ENCODE measurements at places on chromosomes 3 and 15.

- peak; percentile 37 for DNase-seq
These were observed 6.0 kb downstream of the MUC13 start for GRCh38 chr3:124928333-124929202.

GRCh38 chr15:87219650-87220615, 1036.6 kb downstream of the NTRK3 start:
- no peak for DNase-seq

DNA sequence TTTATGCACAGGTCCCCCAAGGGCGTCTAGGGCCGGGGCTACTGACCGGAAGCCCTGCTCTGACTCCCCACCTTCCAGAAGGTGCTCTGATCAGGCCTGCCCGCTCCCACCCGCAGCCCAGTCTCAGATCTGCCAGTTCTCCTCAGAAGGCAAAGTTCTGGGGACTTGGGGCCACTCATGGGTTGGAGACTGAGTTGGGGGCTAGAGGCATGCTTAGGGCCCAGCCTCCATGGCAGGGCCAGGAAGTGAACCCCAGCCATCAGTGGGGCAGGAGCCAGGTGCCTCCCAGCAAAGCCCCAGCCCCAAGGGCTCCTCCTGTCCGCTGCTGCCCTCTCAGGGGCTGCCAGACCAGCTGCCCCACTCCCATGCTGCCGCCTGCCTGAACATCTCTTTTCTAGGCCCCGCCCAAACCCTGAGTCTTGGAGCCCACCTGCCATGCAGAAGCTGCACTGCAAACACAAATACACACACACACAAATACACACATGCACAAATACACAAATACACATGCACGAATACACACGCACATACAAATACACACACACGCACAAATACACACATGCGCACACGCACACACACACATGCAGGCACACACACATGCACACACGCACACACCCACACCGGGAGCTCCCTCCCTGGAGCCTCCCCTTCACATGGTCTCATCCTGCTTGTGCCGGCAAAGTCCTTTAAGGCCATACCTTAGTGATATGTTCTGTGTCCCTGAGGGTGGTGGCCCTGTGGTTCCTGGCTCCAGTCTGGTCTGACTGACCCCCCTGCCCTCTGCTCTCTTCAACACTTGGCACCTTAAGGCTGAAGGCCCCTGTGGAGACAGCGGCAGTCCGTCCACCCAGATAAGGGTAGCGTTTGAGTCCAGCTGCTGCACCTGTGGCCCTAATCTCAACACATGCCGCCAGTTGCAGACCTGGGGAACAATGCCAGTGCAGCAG, 59.2 kb upstream of the KLF13 start:
- DNase-seq = no peak

DNA sequence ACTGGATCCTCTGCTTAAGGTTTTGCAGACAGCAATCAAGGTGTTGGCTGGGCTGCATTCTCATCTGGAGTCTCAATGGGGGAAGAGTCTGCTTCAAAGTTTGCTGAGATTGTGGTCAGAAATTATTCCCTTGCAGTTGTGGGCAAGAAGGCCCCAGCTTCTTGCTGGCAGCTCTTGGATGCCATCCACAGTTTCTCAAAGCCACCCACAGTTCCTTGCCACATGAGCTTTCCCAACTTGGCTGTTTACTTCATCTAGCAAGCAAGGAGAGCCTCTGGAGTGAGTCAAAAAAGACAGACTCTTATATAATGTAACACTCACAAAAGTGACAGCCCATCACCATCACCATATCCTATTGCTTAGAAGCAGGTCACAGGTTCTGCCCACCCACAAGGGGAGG, 62.1 kb upstream of the ABHD2 start:
- no peak for DNase-seq

DNA sequence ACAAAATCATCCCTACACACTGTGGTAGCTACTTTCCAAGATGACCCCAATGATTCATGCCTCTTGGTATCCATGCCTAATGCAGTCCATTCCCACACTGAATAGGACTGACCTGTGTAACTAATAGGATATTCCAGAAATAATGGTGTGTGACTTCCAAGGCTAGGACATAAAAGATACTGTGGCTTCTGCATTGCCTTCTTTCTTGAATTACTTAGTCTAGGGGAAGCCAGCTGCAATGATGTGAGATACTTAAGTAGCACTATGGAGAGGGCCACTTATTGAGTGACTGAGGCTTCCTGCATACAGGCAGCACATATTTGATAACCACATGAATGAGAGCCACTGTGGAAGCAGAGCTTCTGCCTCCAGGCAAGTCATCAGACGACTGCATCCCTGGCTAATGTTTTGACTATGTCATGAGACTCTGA, 50.1 kb downstream of the NR1I2 start:
- no peak for DNase-seq

- DNase-seq = no peak
These were observed 52.4 kb upstream of the CMTM8 start for GRCh38 chr3:32186097-32186496.

GRCh38 chr15:27429577-27429976, 458.6 kb downstream of the GABRG3 start:
- no peak for DNase-seq

DNA sequence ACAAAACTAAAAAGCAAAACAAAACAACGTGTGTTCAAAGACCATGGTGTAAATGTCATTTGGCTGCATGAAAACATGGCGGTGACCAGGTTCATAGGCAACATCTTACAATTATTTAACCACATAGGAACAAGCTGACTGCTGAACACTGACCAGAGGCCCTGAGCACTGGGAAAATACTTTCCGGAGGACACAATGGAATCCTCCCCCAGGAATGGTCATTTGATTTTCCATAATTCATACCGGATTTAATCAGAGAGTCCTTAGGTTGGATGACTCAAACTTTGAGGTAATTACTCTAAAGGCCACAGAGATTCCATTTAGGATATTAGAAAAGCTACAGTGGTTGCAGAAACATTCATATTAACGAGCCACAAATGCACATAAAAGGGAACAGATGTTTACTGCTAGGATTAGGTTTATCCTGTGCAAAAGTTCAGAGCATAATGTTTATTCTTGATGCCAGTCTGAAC, 254.7 kb downstream of the NR1D2 start:
- no peak for DNase-seq

DNA sequence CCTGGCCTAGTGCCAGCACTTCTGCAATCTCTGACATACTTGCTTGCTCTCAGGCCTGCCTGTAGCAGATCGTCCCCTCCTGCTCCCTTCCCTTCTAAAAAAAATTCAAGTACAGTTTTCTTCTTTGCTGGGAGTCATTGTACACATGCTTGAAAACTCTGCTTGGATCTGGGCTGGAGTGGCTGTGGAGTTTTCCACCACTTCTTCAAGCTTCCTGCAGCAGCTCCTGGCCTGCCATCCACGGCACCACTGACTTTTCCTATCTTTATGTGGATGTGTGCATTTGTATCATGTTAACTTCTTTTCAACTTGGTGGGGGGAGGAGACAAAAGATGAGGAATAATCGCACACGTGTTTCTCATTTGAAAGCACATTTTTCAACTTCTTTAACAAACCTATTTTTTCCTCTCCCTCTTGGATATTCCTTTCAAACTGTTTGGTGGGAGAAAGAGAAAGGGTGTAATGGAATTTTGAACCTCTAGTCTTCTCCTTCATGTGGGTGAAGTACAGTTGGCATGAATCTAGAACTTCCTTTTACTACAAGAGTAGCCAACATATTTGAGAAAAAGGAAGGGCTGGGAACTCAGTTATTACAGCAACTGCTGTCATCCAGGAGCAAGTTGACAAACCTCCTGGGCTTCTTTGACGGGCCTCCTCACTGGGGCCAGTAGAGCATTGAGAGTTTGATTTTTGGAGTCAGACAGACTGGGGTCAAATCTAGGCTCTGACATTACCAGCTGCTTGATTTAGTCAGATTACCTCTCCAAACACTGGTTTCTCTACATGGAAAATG, 61.2 kb upstream of the LRTM1 start:
- no peak for DNase-seq

DNA sequence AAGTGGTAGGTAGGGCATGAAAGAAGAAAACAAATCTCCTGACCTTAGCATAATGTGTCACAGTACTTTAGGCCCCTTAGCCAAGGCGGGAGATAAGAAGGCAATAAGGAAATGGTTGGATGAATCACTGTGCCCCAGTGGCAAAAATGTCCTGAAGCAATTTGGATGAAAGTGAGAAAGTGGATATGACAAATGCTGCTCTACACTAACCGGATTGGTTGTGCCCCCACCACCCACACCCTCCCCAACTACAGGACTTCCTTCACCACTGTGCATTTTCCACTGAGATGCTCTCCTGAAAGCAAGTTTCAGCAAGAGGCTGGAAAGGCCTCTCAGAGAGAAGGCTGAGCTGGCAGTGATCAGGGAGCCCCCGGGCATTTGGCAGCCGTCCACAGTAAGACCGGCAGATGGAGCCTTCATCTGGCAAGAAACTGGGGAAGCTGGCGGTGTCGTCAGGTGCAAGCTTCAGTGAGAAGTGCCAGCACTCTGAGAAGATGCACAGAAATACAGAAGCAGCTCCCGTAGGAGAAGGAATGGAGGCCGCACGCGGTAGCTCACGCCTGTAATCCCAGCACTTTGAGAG, 63.8 kb downstream of the ATP1B3 start:
- DNase-seq = no peak

DNA sequence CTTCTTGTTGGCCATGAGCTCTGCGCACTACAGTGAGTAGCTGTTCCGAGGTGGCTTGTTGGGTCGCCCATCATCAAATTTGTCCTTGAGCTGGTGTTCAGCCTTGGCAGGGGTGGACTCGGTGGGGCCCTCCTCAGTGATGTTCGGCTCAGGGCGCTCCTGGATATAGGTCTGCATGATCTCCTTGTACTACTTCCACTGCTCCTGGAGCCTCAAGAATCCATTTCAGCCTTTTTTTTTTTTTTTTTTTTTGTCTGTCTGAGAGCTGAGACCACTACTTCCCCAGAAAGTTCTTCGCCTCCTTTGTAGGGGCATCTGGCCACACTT, 39.3 kb upstream of the ARL8B start:
- no peak for DNase-seq

DNA sequence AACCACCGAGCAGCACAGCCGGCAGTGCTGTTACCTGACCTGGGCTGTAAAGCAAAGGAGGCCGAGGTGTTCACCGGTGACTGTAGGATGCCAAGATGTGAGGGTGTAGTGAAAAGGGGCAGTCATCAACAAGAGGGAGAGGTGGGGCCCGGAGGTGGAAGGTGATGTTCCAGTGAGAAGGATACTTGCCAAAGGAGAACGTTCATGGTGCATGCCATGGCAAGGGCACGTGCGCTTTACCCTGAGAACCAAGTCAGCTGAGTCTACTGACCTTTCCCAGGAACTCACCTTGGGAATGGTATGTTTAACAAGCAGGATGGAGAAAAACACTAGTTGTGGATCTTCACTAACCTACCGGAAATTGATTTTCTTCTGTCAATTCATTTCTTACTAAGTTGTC, 211.1 kb downstream of the PDZRN3 start:
- no peak for DNase-seq

- no peak for DNase-seq
These were observed 140.9 kb downstream of the NLGN1 start for GRCh38 chr3:173538410-173538809.

GRCh38 chr15:90234096-90234988, at the start of gene GDPGP1:
Gene GDPGP1 (plus strand): TSS chr15:90234209. CDS start chr15:90240909, 6,700 bp downstream.
- DNase-seq = no peak

DNA sequence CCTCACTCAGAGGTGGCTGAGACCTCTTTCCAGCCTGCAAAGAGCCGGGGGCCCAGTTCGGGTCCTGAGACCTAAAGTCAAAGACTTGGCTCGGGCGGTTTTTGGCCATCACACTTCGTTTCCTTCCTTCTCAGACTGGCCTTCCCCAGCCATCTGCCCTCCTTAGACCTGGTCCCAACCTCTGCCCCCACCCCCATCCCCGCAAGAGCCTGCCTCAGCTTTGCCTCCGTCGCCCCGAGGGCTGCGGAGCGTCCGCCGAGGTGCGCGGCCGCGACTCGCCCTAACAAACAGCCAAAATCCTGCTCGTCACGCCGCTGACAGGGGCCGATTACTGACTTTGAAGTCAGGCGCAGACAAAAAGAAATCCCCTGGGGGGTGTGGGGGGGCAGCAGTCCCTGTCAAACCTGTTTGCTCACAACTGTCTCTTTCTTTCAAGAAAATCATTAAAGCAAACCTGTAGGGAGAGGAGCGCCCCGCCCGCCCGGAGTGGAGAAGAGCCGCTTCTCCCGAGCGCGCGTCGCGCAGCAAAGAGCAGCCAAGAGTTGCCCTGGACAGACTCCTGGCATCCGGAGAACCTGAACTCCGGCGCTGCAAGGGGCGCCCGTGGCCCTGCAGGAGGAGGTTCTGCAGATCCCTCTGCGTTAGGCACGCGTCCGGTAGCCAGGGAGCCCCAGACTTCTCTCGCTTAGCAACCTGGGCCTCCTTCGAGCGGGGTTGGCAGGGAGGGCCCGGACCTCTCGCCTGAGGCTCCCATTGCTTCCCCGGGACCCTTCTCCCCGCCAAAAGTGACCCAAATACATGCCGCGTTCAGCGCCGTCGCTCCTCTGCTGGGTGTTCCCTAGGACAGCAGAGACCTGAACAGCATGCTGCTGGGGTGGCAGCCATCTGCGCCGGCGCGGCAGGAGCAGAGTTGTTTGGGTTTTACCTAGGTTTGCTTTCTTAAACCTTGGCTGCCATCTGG, 4.5 kb downstream of the SOX14 start:
- DNase-seq = no peak

DNA sequence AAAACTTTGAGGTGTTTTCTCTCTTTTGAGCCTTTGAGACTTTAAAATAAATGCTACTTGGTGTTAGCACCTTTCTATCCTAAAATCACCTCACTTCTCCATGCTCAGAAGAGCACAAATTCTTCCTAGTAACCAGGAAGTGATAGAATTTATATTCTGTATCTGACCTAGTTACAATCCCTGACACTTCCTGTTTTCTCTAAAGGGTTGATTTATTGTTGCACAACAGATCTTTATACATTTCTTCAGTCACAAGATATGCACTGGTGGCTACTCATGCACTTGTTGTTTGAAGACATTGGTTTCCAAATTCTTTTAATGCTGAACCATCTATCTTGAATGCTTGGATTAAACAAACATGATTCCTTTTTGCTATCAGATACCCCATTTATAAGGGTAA, 47.2 kb upstream of the CNTN3 start:
- DNase-seq = no peak

DNA sequence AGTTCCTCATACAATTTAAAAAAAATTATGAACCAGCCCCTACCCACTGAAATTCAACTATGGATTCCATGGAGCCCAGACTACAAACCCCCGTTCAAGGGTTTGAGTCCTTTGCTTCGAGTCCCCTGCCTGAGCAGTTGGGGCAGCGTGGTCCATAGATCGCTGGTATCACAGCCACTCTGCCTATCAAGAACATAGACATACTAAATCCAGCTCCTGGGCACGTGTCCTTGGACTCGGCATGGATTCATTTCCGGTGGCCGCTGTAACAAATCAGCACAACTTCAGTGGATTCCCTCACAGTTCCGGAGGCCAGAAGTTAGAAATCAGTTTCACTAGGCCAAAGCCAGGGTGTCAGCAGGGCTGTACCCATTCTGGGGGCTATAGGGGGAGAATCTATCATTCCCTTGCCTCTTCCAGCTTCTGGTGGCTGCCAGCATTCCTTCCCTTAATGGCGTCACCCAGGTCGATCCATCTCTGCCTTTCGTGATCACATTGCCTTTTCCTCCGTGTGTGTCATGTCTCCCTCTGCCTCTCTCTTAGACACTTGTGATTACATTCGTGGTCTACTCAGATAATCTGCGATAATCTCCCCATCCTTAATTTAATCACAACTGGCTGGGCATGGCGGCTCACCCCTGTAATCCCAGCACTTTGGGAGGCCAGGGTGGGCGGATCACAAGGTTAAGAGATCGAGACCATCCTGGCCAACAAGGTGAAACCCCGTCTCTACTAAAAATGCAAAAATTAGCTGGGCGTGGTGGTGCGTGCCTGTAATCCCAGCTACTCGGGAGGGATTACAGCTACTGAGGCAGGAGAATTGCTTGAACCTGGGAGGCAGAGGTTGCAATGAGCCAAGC, 4.6 kb upstream of the TMEM44 start:
- no peak for DNase-seq
